Adipocyte (in vitro differentiated cells): ENCODE measurements at places on chromosomes 2 and 18.

- DNase-seq: peak; percentile 5
Measured at GRCh38 chr2:172333235-172333977, 94.0 kb upstream of the ITGA6 start.

DNA sequence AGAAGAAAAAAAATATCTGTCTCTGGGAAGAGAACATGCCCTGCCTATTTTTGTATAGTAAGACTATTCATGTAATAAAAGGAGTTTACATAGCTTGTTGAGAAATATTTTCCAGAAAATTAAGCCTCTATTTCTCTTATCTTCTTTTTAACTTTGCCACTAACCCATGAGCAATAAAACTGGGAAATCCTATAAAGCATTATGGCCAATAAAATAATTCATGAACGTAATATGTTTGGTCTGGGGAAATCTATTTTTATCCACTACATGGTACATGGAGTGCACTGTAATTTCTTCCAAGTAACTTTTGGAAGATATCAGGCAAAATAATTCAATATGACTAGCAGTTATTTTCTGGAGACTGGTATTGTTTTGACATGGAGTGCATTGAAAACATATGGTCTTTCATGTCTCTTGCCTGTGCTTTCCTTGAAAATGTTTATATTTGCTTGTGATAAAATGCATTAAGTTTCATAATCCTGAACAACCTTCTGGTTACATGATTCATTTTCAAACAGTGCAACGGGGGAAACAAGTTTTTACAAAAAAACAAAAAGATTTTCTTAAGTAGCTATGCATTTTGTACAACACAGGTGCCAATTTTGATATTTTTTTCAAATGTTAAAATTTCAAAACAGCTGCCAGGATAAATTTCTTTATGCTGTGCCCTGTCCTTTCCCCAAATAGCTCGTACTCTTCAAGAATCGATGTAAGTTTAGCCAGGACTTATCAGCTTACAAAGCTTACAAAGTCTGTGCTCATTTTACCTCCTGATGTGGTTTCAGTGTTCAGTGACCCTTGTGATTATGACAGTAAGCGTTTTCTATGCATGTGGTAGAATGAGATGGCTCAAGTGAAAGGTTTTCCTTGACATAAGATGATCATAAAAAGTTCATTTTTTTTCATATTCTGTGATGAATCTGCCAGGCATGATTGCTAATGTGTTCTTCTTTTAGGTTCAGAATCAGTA lies 194.5 kb downstream of the UBE2E3 start:
- DNase-seq: peak; percentile 82

DNA sequence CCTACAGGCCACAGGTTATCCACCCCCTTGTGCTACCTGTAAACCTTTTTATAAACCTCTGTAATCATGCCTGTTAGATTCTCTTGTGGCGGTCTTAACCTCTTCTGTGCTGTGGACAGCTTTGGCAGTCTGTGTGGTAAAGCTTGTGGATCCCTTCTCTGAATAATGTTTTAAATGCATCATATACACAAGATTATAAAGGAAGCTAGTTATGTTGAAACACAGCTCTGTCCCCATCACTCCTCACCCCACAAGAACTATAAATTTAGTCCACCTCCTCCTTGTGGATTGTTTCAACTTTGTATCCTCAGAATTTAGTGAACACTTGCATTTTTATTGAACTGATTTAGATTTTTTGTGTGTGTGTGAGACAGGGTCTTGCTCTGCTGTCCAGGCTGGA lies 107.7 kb downstream of the ICA1L start:
- no peak for DNase-seq

DNA sequence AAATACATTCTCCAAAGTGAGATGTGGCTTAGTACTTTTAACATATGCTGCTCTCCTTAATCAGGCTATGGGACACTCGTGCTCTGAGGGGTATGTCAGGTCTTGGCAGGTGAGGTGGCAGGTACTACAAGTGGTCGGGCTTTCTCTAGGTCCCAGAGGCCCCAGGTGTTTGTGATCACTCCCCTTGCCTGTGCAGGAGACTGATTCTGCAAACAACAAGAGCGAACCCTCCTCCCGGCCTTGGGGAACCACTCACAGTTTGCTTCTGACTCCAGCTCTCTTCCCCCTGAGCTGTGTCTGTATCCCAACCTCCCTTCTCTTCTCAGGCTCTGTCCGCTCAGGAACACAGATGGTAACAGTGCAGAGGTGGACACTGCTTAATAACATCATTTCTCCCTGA lies 48.1 kb downstream of the ATOH8 start:
- no peak for DNase-seq

DNA sequence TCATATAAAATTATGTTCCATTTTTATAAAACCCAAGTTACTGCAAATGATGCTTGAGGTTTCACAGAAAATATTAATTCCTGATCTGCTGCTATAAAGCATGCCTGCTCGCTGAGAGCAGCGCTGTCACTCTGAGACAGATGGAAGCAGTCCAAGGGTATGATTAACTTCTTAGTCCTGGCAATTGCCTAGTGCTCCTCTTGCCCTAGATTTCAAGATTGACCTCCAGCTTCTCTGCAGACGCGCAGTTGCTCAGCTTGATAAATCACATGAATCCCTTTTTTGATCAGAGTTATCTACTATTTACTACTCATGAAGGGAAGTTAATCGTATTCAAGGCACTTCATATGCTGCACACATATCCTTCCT lies 154.6 kb upstream of the REV1 start:
- peak; percentile 55 for DNase-seq

DNA sequence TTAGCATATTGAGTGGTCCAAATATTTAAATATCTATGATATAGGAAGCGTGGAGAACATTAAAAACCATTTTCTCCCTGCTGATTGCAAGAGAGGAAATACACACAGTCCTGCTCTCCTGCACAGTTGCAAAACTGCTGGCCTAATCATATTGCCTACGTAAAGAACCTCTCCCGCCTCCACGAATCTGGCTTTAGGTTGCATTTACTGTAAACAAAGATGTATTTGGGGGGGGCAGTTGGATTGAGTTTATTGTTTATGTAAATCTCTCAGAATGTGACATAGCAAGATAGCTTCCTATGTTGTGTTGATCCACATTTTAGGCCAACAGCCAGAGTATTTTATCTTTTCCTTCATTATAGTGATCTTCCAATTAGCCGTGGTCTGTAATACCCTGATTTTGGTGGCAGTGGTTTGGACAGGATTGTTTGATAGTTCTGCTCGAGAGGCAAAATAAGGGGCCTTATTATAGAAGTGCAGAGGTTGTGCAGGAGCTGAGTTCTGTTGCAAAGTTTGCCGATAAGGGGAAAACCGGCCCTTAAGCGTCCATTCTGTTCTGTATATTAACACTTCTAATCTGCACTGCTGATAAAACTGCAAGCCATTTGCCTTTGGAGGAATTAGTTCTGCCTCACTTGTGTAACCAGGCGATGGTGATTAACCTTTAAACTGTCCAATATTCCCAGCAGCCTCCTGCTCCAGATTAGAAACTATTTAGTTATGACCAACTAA lies 101.6 kb upstream of the SIX3 start:
- no peak for DNase-seq

DNA sequence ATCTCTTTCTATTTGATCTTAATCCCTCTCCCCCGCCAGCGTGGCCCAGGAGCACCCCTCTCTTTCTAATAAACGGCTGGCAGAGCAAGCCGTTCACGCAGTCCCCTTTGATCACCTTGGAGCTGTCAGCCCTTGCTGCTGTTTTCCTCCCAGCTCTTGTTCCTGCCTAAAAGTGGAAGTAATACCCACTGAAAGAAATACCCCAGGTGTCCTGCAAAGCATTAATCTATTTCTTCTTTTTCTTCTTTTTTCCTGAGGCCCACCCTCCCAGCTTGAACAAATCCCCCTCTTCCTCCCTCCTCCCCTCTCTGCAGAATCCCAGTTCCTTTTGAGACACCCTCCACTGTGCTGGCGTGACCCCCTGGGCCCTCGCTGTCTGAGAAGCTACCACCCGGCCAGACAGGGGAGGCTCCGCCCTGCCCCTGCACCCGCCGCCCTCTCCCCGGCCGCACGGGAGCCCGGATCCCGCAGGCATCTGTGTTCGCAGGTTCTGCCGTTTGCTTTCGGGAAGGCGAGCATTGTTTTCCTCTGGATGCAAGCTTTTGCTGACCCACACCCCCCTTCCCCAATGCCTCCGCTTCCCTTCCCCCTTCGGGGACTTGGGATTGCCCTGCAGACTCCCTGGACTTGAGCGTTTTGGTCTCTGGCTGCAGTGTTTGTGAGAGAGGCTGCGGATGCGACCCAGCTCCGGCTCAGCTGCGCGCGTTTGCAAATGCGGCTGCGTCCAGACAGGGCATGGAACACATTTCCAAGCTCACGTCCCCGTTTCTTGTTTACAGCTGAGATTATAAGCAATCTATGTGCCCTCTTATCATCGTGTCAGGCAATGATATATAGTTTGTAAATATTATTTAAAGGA lies 631.5 kb downstream of the NYAP2 start:
- DNase-seq: peak; percentile 73

DNA sequence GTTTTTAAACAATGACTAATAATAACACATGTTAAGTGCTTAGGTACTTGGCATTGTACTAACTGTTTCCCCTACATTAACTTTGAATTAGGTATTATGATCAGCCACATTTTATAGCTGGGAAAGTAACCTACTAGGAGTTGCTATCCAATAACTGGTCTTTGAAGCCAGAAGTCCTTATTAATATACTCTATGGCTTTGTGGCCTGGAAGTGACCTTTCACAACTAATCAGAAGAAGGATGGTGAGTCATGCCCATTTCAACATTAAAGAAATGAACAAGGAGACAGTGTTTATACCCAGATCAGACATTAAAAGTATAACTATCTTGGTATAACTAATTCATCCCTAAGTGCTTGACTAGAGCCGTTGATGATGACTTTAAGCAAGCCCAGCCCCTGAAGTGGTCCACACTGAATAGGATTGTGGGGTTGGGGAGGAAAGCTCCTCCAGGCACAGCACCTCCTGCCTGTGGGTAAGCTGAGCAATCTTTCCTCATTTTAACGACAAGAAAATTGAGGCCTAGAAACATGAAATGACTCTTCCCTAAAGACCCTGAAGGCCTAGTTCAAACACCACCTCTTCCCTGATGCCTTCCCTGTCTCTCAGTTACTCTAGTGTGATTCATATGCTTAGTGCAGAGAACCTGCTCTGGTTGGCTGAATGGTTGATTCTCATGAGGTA lies 71.6 kb upstream of the RFX8 start:
- peak; percentile 6 for DNase-seq

DNA sequence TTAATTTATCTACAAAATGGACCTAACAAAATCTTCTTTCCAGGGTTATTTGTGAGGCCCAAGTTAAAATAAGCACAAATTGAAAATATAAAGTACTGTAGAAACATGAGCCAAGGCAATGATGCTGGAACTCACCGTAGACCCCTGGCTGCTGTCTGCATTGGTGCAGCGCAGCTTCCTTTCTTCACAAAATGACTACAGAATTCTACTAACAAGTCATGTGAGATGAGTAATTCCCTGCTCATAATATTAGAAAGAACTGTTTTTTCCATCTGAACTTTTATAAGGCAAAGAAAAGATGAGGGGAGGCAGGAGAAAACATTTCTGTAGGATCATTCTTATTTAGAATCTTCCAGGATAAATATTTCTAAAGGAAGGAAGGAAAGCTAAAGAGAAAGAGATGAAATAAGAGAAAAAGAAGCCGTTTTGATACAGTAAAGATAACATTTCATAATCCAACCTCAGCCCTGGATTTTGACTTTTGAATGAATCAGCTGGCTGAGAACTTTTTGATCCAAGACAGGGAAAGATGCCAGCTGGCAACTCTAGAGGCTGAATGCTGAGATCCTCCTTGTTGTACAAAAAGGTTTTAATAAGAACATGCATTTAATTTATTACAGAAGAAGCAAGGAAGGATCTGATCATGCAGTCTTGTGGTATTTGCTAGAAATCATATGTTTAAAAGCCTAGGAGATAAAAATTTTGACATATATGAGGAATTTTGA lies 183.9 kb upstream of the KLHL14 start:
- DNase-seq: peak; percentile 80

DNA sequence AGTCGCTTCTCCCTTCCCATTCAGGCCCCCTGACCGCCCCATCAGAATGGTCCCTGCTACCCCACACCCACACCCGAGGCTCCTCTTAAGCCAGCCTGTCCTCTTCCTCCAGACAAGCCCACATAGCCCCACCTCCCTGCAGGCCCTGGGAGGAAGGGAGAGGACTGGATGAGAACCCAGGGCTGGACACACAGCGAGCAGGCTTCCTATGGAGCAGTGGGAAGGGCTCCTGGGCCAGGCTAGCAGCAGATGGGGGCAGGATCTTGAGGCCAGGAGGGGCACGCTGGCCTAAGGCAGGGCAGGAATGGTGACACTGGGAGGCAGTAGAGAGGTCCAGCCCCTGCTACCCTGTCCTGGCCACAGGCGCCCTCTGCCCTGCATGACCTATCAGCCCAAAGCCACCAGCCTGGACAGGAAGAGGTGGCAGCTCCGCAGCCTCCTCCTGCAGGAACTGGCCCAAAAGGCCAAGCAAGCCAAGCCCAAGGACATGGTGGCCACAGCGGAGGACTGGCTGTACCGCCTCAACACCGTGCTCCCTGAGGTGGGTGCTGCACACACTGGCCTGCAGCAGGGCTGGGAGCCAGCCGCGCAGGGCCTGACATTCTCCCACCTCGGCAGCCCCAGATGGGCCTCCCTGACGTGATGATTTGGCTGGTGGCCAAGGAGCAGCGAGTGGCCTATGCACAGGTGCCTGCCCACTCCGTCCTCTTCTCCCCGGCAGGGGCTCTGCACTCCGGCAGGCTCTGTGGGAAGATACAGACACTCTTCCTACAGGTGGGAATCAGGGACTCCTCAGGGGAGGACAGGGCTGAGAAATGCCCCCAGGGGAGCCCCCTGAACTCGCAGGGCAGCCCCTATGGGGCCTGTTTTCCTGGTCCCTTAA lies 43.3 kb downstream of the FER1L5 start:
- DNase-seq: peak; percentile 3

DNA sequence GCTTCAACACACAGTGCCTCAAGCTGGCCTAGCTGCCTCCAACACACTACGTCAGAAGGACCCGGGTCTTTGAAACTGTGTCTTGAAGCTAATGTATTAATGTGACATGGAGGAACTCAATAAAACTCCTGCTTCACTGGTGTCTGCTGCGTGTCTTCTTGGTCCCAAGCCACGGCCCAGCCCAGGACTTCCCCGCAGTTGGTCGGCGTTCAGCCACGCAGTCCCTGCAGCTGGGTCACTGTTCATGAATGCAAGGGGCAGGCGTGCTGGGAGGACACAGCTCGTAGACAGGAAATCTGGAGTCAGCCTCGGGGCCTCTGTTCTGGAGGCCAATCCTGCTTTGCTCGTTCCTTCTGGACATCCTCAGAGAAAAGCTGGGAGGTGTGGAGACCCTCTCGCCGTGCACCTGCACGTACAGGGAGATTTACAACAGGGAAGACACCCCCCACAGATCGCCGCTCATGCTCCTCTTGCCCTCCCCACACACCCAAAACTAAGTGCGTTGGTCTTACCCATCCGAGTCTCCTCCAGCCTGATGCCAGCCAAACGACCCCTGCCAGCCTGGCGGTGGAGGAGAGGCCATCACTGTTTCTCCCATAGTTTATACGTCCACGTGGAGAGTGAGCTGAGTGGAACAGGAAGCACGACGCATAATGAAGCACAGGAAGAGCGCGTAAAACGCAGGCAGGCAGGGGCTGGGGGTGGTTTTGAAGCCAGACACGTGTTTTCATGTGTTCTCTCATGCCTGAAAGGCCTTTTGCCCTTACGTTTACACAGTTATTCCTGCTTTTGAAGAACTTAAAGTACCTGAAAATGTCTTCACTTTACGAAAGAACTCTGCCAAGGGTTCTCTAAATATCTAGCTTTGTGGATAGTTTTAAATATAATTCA lies 39.7 kb downstream of the ADI1 start:
- no peak for DNase-seq
